ENCODE measurements at places on chromosomes 13 and 19.

DNA sequence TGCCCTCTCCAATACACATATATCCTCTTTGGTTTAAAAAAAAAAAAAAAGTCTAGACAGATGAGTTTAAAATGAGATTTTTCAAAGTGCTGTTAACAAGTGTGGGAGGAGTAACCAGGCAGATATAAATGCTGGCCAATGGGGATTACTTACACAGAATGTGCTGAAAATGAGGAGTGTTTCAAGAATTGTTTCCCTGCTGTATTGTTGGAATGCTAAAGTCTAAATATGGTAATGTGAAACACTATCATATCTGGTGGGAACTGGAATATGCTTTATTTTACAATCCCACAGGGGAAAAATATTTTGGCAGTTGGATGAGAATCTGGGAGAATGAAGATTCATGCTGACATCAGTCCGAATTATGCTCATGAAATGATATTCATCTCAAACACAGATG, 250.7 kb downstream of the DCT start:
- H3K36me3 ChIP-seq = no peaks in the 10 kb centered on the region
- no peak overlapping the region for H3K27ac ChIP-seq
- peaks cover 2% of the 10 kb centered on the region for H3K4me1 ChIP-seq
- no peaks in the 10 kb centered on the region for H3K27me3 ChIP-seq

DNA sequence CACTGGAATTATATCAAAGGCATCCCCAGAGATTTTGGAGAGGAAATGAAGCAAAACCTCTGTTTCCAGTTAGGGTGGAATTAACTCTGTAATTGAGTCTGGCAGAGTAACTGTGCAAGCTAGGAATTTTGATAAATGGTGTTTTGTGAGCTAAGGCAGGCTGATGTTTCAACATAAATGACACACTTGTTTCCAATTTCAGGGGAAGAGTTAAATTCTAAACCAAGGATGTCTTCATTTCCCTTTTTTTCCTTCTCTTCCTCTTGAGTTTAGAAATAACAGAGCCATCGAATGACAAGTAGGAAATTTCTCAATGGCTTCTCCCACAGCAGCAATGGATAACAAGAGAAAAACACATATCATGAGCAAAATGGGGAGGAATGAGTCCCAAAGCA, 131.2 kb downstream of the IRS2 start:
- H3K27ac ChIP-seq = no peak overlapping the region
- DNase-seq = no peak
- no peaks in the 10 kb centered on the region for H3K36me3 ChIP-seq
- no peak overlapping the region for H3K4me3 ChIP-seq
- H3K4me1 ChIP-seq = peaks cover 2% of the 10 kb centered on the region

DNA sequence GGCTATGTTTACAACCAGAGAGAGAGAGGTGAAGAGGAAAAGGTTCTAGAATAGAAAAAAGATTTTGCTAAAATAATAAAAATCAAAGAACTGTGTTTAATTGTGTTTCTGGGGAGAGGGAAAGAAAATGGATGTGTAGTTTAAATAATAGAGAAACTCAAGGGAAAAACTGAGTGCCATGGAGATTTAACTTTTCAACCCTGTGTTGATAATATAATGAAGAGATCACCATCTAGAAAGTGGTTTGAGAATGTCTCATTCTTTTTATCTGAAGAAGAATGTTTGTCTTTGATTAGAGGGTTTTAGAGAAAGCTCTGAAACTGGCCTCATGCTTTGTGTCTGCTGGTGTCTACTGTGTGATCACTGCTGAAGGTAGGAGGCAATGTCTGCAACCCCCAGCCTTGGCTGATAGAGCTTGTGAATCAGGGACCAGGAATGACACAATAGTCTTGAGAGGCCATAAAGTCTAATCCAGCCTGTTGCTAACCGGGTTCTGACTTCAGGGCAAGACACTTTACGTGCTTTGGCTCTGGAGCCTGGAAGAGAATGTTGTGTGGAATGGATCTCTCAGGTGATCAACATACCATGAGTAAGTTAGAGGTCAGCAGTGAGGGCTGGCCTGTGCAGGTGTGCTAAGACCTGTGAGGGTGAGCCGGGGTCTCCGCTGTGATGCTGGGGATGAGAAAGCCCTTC, 5.4 kb downstream of the COL4A2 start:
- peaks cover 71% of the 10 kb centered on the region for H3K27me3 ChIP-seq
- H3K27ac ChIP-seq = no peak overlapping the region
- H3K4me1 ChIP-seq = peaks cover 6% of the 10 kb centered on the region

- H3K36me3 ChIP-seq = no peaks in the 10 kb centered on the region
- no peak for DNase-seq
- no peak overlapping the region for H3K4me3 ChIP-seq
- peaks cover 10% of the 10 kb centered on the region for H3K27me3 ChIP-seq
- peaks cover 15% of the 10 kb centered on the region for H3K4me1 ChIP-seq
- H3K27ac ChIP-seq = no peak overlapping the region
Measured at GRCh38 chr13:30851697-30852096, 54.4 kb upstream of the MEDAG start.

DNA sequence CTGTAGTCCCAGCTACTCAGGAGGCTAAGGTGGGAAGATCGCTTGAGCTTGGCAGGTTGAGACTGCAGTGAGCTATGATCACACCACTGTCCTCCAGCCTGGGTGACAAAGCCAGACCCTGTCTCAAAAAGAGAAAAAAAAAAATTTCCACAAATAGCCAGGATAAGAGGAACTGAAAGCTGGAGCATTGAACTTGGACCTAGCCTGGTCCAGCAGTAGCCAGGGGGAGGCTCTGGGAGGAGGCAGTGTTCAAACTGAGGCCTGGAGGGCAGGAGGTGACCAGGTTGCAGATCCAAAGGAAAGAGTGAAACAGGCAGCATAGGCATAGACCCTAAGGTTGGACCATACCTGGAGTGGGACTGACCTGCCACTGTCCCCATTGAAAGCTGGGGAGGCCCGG, 26.9 kb upstream of the PIK3R2 start:
- H3K4me3 ChIP-seq = no peak overlapping the region
- no peaks in the 10 kb centered on the region for H3K4me1 ChIP-seq
- peaks cover 26% of the 10 kb centered on the region for H3K36me3 ChIP-seq
- H3K27ac ChIP-seq = no peak overlapping the region

DNA sequence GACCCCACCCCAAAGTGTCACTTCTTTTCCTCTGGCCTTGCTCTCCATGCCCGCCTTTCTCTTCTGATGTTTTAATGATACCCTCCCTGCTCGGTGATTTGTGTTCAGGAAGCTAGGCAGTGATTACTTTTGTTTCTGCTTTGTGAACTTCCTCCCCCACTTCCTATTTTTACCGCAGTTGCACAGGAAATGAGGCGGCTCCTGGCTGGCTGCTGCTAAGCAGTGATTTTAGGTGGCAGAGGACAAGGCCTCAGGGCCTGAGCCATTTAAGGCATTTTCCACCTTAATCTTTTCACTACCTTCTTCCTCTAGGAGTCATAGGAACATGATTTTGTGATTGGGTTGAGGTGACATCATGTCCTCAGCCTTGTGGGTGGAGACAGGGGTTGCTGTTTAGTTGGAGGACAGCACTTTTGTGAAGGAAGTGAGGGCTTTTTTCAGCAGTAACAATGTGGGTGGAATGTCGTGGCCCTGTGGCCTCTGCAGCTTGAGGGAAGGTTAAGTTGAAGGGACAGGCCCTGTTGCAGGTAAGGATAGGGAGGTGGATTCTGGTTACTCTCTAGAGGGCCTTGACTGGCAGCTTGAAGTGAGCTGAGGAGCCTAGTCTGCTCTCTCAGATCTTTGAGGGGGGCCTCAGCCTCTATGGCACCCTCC, 15.7 kb downstream of the GARRE1 start:
- no peaks in the 10 kb centered on the region for H3K27me3 ChIP-seq
- peaks cover 58% of the 10 kb centered on the region for H3K4me1 ChIP-seq
- H3K4me3 ChIP-seq = peak overlapping the region; percentile 72
- peaks cover 12% of the 10 kb centered on the region for H3K36me3 ChIP-seq
- peak; percentile 58 for DNase-seq

GRCh38 chr19:17254636-17255035, 8.9 kb upstream of the NR2F6 start:
- no peak overlapping the region for H3K27ac ChIP-seq
- no peak for DNase-seq
- H3K4me1 ChIP-seq = no peaks in the 10 kb centered on the region
- no peak overlapping the region for H3K4me3 ChIP-seq
- no peaks in the 10 kb centered on the region for H3K27me3 ChIP-seq

- H3K4me3 ChIP-seq = peak overlapping the region; percentile 48
- no peaks in the 10 kb centered on the region for H3K27me3 ChIP-seq
- DNase-seq = peak; percentile 68
- H3K36me3 ChIP-seq = peaks cover 10% of the 10 kb centered on the region
Measured at GRCh38 chr13:99418103-99418842, 83.0 kb upstream of the TM9SF2 start.

GRCh38 chr13:91346062-91346461, 1.4 kb upstream of the MIR17HG start:
- DNase-seq = no peak
- peak overlapping the region; percentile 98 for H3K27ac ChIP-seq
- H3K4me3 ChIP-seq = peak overlapping the region; percentile 90
- H3K4me1 ChIP-seq = peaks cover 61% of the 10 kb centered on the region
- H3K36me3 ChIP-seq = peaks cover 22% of the 10 kb centered on the region

DNA sequence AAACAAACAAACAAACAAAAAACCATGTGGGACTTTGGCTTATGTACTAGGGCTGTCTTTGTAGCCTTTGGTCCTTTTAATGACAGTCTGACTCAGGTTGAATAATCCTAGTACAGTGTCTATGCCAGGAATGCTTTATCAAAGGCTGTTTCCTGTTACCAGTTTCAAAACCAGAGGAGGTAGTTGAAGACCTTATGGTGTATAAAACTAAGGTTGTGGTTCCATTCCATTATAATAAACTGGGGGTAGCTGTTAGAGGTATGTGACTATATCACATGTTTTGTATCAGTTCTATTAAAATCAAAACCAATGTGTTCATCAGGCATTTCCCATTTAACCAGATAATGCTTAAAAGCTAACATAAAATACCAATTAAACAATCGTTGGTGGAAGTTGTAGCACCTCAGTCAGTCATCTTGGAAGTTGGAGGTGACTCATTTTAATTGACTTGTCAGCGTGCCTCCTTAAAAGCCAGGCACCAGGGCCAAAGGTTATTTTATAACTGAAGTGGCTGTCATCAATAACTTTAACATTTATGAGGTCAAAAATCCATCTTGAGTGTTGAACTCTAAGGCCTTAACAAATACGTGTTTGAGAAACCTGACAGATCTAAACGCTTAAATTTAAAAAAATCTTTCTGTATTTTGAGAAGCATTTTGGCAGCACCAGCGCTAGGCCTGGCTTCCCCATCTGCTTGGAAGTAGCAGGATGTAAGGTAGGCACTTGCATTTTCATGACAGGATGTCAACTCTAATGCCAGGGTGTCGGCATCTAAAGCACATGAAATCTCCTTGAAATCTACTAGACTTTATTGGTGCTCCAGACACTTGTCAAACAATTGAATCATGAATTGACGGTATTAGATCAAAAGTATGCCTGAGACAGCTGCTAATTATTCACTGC, 162.5 kb downstream of the LMO7 start:
- no peak for DNase-seq
- peak overlapping the region; percentile 34 for H3K27ac ChIP-seq
- H3K4me3 ChIP-seq = no peak overlapping the region
- H3K4me1 ChIP-seq = peaks cover 47% of the 10 kb centered on the region
- H3K27me3 ChIP-seq = no peaks in the 10 kb centered on the region

- peaks cover 5% of the 10 kb centered on the region for H3K27me3 ChIP-seq
- DNase-seq = no peak
- no peaks in the 10 kb centered on the region for H3K36me3 ChIP-seq
- no peak overlapping the region for H3K4me3 ChIP-seq
- no peaks in the 10 kb centered on the region for H3K4me1 ChIP-seq
Measured at GRCh38 chr13:32894589-32895001, 121.6 kb upstream of the KL start.

DNA sequence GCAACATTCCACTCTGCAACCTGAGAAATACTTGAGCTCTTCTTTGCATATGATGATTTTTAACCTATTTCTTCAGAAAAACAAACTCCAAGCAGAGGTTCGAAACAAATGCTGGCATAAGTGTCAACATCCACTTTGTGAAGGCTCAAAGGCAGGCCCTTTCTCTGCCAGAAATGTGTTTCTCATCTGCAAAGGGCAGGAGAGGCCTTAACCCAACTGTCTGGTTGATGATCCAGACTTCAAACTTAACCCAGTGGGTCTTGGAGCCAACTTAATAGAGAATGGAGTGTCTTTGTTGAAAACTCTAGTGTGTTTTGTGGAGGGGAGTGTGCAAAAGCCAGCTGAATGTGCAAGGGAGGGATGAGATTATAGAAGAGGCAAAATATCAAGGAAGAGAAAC, 28.3 kb upstream of the ZNF507 start:
- H3K27me3 ChIP-seq = peaks cover 16% of the 10 kb centered on the region
- no peaks in the 10 kb centered on the region for H3K36me3 ChIP-seq
- H3K4me3 ChIP-seq = no peak overlapping the region
- no peaks in the 10 kb centered on the region for H3K4me1 ChIP-seq

DNA sequence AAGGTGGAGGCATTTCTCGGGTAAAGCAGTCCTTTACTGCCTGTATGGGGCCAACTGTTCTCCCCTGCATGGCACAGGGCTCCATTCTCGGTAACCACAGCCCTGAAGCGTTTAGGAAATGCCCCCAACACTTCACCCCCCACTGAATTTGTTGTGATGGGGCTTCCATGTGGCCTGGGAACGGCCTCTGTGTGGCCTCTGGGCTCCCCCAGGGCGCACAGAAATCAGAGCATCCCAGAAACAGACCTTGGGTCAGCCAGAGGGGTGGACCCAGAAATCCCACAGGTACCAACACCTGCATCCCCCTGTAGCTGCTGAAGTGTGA, 153.7 kb upstream of the VSTM2B start:
- H3K36me3 ChIP-seq = no peaks in the 10 kb centered on the region
- H3K27me3 ChIP-seq = peaks cover 7% of the 10 kb centered on the region
- H3K27ac ChIP-seq = no peak overlapping the region
- DNase-seq = no peak
- no peak overlapping the region for H3K4me3 ChIP-seq

- H3K4me3 ChIP-seq = no peak overlapping the region
- no peaks in the 10 kb centered on the region for H3K27me3 ChIP-seq
- peaks cover 12% of the 10 kb centered on the region for H3K36me3 ChIP-seq
- no peak overlapping the region for H3K27ac ChIP-seq
Measured at GRCh38 chr19:38093587-38093986, 130.4 kb downstream of the DPF1 start.

DNA sequence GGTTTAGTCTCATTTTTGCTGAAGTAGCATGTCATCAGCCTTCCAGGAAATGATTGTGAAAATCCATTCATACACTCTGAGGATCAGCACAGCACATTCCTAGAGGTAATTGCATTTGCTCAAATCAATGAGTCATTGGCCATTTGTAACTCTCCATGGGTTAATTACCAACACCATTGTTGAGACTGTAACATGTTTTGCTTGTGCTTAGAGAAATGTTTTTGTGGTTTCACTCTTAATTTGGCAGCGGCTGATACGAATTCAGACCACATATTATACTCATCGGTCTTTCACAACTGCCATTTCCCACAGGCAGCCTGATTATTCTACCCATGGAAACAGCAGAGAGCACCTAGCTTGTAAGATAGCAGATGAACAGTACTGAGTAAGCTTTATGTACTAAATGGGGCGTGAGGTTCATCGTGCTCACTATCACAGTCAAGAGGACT, 110.3 kb downstream of the NHLRC3 start:
- H3K27me3 ChIP-seq = peaks cover 38% of the 10 kb centered on the region
- DNase-seq = no peak
- no peaks in the 10 kb centered on the region for H3K36me3 ChIP-seq
- peaks cover 33% of the 10 kb centered on the region for H3K4me1 ChIP-seq
- H3K27ac ChIP-seq = no peak overlapping the region
